Natural killer cell (primary cell): ENCODE measurements at places on chromosomes 1 and 21. TPM values are rescaled to one million over a fixed set of nuclear protein-coding genes. Genes with fewer than 3 reads are reported as not detected.

GRCh38 chr1:203636291-203636690, 9.7 kb downstream of the ATP2B4 start:
- peaks cover 33% of the 10 kb centered on the region for H3K4me1 ChIP-seq
- DNase-seq: no peak
- H3K4me3 ChIP-seq: no peak overlapping the region
- no peaks in the 10 kb centered on the region for H3K27me3 ChIP-seq
- H3K27ac ChIP-seq: no peak overlapping the region

- peaks cover 26% of the 10 kb centered on the region for H3K4me1 ChIP-seq
- peak within 1 kb of the TSS; percentile 97 for H3K4me3 ChIP-seq
- peak; percentile 85 for DNase-seq
- no peaks in the 10 kb centered on the region for H3K27me3 ChIP-seq
- peak within 1 kb of the TSS; percentile 81 for H3K27ac ChIP-seq
Observed at GRCh38 chr1:156601122-156601830, at the start of gene GPATCH4. TSS of gene GPATCH4 (minus strand) at chr1:156601479.

DNA sequence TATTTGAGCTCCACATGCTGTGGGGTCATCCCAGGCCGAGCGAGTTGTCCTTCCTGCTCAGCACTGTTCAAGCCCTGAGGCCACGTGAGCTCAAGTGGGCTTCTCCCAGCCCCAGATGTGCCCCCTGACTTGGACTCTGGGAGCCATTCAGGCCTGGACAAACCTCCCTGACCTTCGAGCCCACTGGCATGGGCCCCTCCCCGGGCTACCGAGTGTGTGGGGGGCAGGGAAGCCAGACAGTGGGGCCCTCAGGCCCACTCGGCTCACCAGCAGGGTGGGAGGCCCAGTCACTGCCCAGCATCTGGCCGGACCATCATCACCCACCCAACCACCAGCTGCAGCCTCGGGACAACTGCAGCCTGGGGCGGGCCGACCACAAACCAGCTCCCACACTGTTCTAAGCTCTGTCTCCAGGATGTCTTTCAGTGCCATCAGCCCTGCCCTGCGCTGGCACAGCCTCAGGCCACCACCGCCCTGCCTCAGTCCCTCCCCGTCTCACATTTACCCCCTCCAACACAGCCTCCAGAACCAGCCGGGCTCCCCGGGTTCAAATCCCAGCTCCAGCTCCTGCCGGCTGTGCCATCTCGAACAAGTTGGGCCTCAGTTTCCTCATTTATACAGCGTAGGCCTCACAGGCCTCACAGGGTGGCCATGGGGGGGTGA, 20.9 kb upstream of the PLEKHG5 start:
- H3K4me3 ChIP-seq: no peak overlapping the region
- no peak overlapping the region for H3K27ac ChIP-seq
- no peaks in the 10 kb centered on the region for H3K27me3 ChIP-seq
- no peaks in the 10 kb centered on the region for H3K4me1 ChIP-seq
- DNase-seq: no peak
- H3K36me3 ChIP-seq: no peaks in the 10 kb centered on the region

- no peaks in the 10 kb centered on the region for H3K27me3 ChIP-seq
- H3K4me1 ChIP-seq: no peaks in the 10 kb centered on the region
- peak; percentile 5 for DNase-seq
- H3K36me3 ChIP-seq: no peaks in the 10 kb centered on the region
Observed at GRCh38 chr1:178733972-178734371, 8.9 kb downstream of the RALGPS2 start.

DNA sequence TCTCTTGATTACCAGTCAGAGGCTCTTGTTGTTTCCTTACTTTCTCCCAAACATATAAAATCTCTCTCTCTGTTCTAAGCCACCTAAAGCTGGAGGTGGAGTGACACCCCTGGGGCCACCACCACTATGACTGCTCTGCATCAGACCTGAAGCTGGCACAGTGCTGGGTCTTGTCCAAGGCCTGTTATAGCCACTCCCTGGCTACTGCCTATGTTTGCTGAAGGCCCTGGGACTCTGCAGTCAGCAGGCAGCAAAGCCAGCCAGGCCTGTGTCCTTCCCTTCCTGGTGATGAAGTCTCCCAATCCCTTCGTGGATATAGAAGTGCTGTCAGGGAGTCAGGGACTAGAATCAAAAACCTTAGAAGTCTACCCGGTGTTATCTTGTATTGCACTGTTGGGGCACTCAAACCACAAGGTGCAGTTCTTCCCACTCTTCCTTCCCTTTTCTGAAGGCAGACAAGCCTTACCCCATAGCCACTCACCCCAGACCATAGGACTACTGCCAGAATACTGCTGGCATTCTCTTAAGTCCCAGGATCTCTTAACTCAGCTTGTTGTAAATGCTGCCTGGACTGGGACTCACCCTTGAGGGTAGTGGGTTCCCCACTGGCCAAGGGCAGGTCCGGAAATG, 103.1 kb downstream of the RPS6KC1 start:
- H3K36me3 ChIP-seq: peaks cover 2% of the 10 kb centered on the region
- no peak for DNase-seq
- H3K4me3 ChIP-seq: no peak overlapping the region
- H3K27ac ChIP-seq: no peak overlapping the region
- no peaks in the 10 kb centered on the region for H3K4me1 ChIP-seq

DNA sequence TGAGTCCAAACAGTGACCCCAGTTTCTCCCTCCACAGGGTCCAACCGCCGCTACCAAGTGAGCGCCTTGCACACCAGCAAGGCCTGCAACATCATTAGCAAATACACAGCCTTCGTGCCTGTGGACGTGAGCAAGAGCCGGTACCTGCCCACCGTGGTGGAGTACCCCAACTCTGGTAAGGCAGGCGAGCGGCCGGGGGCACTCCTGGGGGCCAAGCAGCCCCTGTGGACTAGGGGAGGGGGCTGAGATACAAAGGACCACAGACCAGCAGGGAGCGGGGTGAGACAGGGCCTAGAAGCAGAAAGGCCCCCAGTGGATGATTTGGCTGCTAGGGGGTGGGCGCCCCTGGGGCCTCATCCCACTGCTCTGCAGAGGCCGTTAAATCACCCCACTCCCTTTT, 54.7 kb downstream of the VWA5B1 start:
- H3K27me3 ChIP-seq: peaks cover 19% of the 10 kb centered on the region
- H3K4me3 ChIP-seq: no peak overlapping the region
- no peaks in the 10 kb centered on the region for H3K36me3 ChIP-seq
- H3K4me1 ChIP-seq: peaks cover 4% of the 10 kb centered on the region

- no peaks in the 10 kb centered on the region for H3K27me3 ChIP-seq
- no peak overlapping the region for H3K4me3 ChIP-seq
- peaks cover 53% of the 10 kb centered on the region for H3K36me3 ChIP-seq
- H3K4me1 ChIP-seq: peaks cover 9% of the 10 kb centered on the region
- DNase-seq: no peak
- H3K27ac ChIP-seq: no peak overlapping the region
Observed at GRCh38 chr1:179092896-179093461, 11.1 kb downstream of the TOR3A start.

DNA sequence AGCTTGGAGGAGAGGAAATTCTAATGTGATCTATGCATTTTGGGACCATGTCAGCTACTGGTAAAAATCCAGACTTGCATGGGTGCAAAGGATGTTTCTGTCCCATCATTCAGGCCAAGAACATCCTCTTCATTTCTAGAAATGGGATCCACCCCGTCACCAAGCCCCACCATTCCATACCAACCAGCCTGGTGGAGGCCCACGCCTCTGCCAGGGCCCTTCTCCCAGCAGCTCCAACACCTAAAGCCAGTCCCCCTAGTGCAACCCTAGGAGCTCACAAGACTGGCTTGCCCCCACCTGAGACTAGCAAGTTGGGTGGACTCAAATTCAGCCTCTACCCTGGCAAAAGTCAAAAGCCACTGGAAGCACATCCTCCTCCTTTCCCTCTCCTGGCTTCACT, 1.9 kb downstream of the ARHGEF11 start:
- peaks cover 12% of the 10 kb centered on the region for H3K4me1 ChIP-seq
- no peaks in the 10 kb centered on the region for H3K36me3 ChIP-seq
- DNase-seq: no peak
- H3K4me3 ChIP-seq: no peak overlapping the region
- no peak overlapping the region for H3K27ac ChIP-seq
- H3K27me3 ChIP-seq: peaks cover 27% of the 10 kb centered on the region

DNA sequence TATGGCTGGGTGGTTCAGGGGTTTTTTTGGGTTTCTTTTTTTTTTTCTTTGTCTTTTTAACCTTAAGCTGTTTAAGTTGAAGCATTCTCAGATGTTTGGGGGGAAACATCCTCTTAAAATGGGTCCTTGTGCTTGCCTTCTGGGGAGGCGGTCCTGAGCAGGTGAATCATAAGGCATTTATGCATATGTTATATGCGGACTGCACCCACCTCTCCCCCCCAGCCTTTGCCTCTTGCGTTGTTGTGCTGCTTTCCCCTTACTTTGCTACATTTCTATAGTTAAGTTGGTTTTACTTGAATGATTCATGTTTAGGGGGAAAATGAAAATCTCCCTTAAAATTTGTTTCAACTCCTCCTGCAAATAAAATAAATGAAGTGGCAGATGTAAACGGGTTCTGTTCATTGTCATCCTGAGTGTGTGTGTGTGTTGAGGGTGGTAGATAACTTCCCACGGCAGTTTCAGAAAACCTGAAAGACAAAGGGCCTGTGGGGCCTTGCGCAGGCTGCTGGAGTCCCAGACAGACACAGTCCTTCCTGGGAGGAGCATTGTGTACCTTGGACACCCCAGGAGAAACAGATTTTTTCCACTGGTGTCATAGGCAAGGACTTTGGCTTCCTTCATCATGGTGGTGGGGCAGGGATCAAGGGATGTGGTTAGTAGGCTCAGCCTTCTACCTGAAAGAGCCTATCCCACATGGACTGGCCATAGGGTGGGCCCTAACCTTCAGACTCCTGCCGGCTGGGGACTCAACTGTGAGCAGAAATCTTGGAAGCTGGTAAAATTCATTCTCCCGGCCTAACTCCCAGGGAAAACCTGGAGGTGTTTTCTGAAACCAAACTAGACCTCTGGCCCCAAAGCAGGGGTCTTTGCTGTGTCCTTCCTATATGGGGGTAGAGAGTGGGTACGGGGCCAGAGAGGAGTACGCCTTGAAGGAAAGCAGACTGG, 926 bp upstream of the SH3D21 start:
- H3K36me3 ChIP-seq: peaks cover 34% of the 10 kb centered on the region
- peak overlapping the region; percentile 6 for H3K27ac ChIP-seq
- H3K27me3 ChIP-seq: no peaks in the 10 kb centered on the region
- H3K4me1 ChIP-seq: peaks cover 22% of the 10 kb centered on the region
- no peak overlapping the region for H3K4me3 ChIP-seq

GRCh38 chr1:52567943-52568342, 15.1 kb upstream of the TUT4 start:
- H3K4me1 ChIP-seq: peaks cover 3% of the 10 kb centered on the region
- H3K36me3 ChIP-seq: no peaks in the 10 kb centered on the region

GRCh38 chr1:200183637-200184036, 156.1 kb downstream of the NR5A2 start:
- no peak overlapping the region for H3K4me3 ChIP-seq
- no peaks in the 10 kb centered on the region for H3K4me1 ChIP-seq
- no peak for DNase-seq

DNA sequence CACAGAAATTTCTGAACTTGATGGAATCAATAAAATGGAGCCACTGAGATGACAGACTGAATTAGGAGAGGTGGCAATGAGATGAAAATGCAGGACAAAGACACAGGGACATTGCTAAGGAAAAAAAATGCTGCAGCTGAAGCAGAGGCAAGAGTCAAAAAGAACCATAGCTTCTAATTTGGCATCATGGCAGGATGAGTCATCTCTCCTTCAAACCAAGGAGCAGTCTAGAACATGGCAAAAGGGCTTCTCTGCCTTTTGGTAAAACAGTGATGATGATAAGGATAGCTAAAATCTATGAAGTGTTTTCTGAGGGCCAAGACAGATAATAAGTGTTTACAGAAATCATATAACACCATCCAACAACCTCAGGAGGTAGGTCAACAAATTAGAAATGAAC, 16.8 kb downstream of the SLC19A2 start:
- no peak for DNase-seq
- no peaks in the 10 kb centered on the region for H3K27me3 ChIP-seq
- H3K4me1 ChIP-seq: no peaks in the 10 kb centered on the region
- H3K36me3 ChIP-seq: peaks cover 5% of the 10 kb centered on the region
- H3K4me3 ChIP-seq: no peak overlapping the region

DNA sequence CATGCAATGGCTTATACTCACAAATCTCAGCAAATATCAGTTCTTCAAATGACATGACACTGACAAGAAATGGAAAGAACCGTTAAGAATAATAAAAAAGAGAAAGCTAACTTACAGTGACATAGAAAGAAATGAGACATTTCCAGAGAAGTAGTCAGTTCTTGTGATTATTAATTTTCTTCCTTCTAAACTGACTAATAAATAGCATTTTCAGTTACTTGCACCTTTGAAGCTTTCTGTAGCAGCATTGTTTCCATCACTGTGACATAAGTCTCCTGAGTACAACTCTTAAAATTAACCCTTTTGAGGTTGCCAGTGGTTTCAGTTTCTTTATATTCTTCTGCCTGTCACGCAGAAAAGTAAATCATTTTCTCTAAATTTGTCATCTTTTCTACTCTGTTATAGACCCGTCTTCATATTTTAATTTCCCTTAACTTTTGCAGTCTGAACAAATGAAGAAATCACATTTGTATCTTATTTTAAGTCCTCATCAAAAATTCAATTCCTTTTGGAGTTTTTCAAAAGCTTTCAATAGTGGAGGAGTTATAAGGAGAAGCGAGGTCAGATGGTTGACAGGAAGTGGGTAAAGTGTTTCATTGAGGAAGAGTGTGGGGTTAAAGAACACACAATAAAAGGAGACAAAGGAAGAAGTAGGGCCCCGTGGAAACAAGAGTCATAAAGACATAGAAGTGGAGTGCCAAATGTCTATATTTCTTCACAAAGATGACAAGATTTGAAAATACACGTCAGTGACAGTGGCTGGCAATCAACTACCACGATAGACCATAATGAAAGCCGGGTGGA, 57.9 kb upstream of the S1PR1 start:
- peak overlapping the region; percentile 22 for H3K27ac ChIP-seq
- H3K4me3 ChIP-seq: no peak overlapping the region
- no peaks in the 10 kb centered on the region for H3K27me3 ChIP-seq
- H3K4me1 ChIP-seq: peaks cover 3% of the 10 kb centered on the region
- H3K36me3 ChIP-seq: no peaks in the 10 kb centered on the region
- no peak for DNase-seq

DNA sequence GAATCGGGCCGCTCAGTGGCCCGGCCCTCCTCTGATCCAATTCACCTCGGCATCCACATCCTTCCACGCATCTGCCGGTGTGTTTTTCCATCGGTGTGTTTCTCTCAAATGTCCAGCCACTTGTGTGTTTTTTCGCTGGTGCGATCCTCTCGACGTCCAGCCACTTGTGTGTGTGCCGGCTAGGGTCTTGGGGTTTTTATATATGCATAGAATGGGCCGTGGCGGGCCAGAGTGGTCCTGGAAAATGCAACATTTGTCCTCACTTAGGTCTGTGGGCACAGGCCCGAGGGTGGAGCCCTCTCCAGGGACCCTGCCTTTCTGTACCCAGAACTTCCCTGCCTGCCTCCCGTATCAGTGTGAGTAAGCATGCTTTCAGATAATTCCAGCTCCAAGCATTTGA, 1106.4 kb downstream of the AMY1C start:
- H3K36me3 ChIP-seq: no peaks in the 10 kb centered on the region
- no peaks in the 10 kb centered on the region for H3K4me1 ChIP-seq
- H3K27me3 ChIP-seq: no peaks in the 10 kb centered on the region
- H3K27ac ChIP-seq: no peak overlapping the region
- no peak overlapping the region for H3K4me3 ChIP-seq

GRCh38 chr1:151513626-151514121, 2.5 kb downstream of the CGN start:
- no peak overlapping the region for H3K27ac ChIP-seq
- H3K27me3 ChIP-seq: no peaks in the 10 kb centered on the region
- H3K36me3 ChIP-seq: no peaks in the 10 kb centered on the region
- DNase-seq: no peak

LRRIQ3 gene
- total RNA-seq: 0.16 TPM

RAD54L gene
- total RNA-seq: 1.8 TPM

LCE6A gene
- not detected for total RNA-seq

DDI2 gene
- total RNA-seq: 27.3 TPM

SPATA17 gene
- not detected for total RNA-seq

LIPI gene
- not detected for total RNA-seq

DDX59 gene
- total RNA-seq: 31.9 TPM

TRNP1 gene
- total RNA-seq: 0.18 TPM

SPRR1B gene
- not detected for total RNA-seq

CYP2J2 gene
- not detected for total RNA-seq
